ENCODE measurements at places on chromosomes 2 and 18.

- DNase-seq: no peak
Observed at GRCh38 chr2:237345891-237346640, 67.9 kb downstream of the COL6A3 start.

GRCh38 chr2:135132314-135132713 is 80.2 kb downstream of the RAB3GAP1 start:
- DNase-seq: no peak

GRCh38 chr2:31331156-31331555 is 83.4 kb downstream of the XDH start:
- DNase-seq: no peak

DNA sequence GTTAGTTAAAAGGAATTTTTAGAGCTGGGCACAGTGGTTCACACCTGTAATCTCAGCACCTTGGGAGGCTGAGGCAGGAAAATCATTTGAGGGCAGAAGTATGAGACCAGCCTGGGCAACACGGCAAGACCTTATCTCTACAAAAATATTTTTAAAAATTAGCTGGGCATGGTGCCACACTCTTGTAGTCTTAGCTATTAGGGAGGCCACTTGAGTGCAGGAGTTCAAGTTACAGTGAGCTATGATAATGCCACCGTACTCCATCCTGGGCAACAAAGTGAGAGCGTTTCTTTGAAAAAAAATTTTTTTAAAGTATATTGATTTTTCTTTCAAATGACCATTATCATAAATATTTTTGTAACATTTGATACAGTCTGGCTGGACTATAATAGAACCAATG is 93.6 kb upstream of the FAM117B start:
- DNase-seq: no peak

DNA sequence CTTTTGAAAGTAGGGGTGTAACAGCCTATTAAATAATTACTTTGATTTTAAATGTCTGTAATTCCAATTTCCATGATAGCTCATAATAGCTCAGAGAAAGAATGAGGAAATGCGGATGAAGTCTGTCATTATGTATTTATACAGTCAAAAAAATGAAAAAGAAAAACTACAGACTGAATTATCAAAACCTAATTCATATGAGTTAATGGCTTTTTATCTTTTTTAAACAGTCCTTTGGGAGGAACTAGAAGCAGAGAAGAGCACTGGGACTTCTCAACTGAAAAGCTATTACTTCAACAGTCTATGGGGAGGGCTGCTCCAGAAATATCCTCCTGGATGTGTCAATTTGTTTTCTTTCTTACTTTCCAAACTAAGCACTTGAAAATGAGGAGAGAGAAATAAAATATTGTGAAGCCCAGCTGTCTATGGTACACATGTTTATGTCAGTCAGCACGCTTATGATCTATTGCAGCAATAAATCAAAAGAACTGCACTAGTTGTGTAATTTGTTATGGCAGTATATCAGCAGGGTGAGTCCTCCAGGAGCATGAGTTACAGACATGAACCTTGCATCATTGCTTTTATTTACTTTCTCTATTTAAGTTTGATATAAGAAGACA is 1550.2 kb downstream of the LRP1B start:
- no peak for DNase-seq

GRCh38 chr2:1626271-1626681 is 118.0 kb downstream of the PXDN start:
- no peak for DNase-seq

DNA sequence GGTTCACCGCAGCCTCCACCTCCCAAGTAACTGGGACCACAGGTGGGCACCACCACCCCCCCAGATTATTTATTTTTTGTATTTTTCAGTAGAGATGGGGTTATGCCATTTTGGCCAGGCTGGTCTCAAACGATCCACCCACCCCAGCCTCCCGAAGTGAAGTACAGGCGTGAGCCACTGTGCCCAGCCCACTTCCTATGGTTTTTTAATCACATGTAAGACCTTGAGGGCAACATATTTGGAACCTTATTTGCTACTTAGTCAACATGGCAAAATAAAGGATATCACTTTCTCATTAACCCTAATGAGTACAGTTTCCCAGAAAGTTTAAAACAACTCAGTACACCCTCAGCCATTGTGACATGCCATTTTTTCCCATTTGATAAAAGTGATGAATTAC is 64.7 kb downstream of the EIF5B start:
- no peak for DNase-seq

GRCh38 chr2:32926708-32927084 is 20.1 kb upstream of the LTBP1 start:
- DNase-seq: no peak

GRCh38 chr2:230990899-230991150 is 5.1 kb upstream of the SPATA3 start:
- no peak for DNase-seq

- DNase-seq: no peak
Observed at GRCh38 chr2:20164061-20164733, 60.7 kb downstream of the SDC1 start.

GRCh38 chr18:79447703-79448367 is 52.1 kb downstream of the NFATC1 start:
- DNase-seq: no peak

DNA sequence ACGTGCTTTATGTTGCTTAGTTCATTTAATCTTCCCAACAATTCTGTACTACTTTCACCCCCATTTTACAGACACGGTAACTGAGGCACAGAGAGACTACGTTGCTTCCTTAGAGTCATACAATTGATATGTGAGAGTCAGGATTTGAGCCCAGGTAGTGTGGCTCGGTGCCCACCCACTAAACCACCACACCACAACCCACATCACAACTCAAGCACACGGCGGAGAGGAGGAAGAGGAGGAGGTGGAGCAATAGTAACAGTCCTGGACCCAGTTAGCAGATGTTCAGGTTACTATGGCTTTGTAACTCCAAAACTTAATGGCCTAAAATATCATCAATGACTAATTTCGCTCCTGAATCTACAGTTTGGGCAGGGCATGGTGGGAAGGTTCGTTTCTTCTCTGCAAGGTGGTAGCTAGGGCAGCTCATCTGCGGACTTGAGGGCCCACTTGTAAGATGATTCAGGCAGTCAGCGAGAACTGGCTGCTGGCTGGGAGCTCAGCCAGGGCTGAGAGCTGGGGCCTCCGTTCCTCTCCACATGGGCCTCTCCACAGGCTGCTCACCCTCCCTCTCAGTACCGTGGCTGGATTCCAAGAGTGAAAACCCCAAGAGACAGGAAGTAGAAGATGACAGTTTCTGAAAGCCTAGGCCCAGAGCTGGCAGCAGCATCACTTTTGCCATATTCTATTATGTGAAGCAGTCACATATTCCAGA is 167.1 kb downstream of the ZFP36L2 start:
- DNase-seq: no peak

DNA sequence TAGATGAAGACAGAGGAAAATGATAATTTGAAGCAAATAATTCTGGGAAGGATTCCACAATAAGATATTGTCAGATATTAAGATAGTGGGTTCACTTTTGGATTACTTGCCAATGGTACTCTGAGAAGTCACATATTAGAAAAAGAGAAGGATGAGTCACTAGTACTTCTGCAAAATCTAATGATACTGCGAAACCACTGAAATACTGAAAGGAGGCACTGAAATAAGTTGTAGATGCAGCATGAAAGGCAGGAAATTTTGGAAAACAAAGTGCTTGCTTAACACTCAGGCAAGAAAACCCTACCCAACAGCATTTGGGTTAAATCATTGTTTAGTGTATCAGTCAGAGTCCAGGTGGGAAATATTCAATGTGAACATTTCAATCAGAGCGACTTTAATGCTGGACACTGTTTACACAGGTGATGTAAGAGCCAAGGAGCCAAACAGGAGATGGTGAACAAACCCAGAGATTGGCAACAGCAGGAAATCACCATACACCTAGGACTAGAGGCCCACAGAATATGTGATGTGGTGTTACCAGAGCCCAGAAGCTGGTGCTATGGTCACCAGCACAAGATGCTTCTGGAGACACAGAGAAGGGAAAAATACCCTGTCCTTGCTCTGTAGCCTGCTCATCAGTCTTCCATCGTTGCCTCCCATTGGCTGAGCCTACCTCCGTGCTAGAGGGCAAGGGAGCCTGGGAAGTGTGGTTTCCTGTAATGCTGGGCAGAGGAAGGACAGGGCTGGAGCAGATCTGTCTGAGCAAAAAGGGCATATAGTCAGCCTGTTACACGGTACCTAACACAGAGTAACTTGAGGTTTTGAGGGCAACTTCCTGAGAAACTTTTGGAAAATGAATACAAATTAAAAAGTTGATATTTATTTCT is 204.7 kb upstream of the ITGA4 start:
- no peak for DNase-seq

DNA sequence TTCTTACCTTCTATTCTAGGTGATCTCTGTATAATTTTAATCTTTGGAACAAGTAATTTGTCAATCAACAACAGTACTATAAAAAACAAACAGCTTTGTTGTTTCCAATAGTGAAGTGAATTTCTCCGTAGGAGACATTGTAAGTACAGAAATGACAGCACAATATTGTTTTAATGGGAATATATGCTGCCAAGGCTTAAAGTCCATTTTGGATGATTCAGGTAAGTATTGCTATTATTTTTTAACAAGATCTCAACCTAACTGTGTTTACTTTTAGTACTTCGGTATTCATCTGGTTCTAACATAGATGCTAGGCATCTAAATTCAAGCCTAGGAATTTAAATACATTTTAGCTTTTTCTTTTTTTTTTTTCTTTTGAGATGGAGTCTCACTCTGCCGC is 105.8 kb downstream of the MEP1B start:
- no peak for DNase-seq

GRCh38 chr2:218229851-218230250 is 12.9 kb downstream of the ARPC2 start:
- no peak for DNase-seq

GRCh38 chr2:234267534-234267933 is 217.0 kb downstream of the SPP2 start:
- DNase-seq: no peak

GRCh38 chr2:197556456-197556855 is 40.6 kb downstream of the MOB4 start:
- DNase-seq: no peak

GRCh38 chr2:45265336-45265735 is 256.1 kb upstream of the SIX2 start:
- no peak for DNase-seq

DNA sequence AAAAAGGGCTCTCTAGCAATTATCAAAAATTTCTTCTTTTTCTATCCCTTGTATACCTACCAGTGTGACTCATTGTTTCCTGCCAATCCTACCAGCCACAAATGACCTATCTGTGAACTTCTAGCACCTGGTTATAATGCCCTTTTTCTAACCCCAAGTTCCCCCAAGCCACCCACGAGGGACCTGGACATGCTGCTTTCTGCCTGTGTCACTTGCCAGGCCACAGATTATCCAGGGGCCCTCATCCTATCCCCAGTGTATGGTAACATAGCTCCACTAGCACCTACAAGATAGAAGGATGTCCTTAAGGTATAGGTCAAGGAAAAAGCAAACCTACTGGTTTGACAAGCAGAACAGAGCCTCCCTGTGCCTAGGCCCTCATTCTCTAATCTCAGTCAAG is 26.8 kb downstream of the AAK1 start:
- DNase-seq: peak; percentile 34

- no peak for DNase-seq
Observed at GRCh38 chr2:17083902-17084301, 418.3 kb upstream of the CYRIA start.

GRCh38 chr2:15919716-15920434 is 20.5 kb upstream of the MYCN start:
- DNase-seq: no peak

DNA sequence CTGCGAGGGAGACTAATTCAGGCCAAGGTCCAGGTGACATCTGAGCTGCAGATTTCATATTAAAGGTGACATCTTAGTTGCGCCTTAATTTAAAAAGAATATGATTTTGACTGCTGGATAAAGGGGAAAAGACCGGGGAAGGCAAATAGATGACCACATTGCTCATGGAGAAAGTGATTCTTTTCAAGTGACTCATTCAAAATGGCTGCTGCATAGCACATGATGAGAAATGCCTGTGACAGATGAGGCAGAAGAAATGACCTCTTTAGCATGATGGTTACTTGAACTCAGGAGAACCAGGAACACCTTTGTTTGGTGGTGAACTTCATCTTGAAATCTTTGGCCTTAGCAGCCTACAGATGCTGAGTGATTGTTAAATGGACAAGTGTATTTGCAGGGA is 385.8 kb upstream of the TRIB2 start:
- DNase-seq: no peak

DNA sequence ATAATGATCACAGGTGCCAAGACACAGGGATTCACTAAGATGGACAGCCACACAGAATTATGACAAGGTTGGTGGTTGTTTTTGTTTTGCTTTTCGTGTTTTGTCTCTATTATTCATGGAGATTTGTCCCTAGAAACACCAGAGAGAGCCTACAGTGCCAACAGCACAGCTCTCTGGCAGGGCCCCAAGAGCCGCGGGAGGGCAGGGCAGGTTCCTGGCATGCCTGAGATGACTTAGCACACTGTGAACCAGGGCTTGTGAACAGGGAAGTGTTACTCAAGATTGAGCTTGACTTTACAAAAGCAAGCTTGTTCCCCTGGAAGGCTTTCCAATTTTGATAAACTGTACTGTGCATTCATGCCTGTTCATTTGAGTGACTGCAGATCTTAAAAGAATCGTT is 437.4 kb upstream of the SALL3 start:
- DNase-seq: no peak

DNA sequence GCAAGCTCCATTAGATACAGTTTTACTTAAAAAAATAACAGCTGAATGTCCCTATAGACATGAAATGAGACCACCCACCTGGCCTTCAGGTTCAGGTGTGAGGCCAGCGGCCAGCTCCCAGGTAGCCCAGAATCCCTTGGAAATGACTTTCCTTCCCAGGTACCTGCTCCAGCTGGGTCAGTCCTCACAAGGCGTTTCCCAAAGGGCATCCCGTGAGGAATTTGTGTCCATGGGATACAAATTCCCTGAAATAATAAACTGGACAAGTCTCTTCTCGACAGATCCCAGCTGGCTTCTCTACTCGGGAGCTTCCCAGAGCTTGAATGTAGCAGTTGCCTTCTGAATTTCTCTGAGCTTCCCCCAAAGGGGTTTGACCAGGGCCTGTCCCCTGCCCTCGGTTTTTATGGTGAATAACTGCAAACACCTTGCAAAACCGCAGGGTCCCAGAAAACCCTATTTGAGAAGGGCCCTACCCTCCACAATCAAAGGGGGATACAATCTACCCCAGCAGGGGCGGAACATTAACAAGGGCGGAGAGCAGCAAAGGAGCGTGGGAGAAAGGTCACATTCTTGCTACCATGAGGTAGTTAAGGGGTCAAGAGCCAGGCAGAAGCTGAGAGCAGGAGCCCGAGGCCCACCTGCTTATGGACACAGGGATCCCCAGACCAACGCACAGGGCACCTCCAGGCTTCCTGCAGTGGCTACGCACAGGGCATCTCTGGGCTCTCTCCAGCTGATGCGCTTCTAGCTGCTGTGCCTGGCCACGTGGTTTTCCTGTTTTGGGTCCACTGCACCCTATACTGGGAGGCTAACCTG is 107.7 kb downstream of the HDAC4 start:
- no peak for DNase-seq

DNA sequence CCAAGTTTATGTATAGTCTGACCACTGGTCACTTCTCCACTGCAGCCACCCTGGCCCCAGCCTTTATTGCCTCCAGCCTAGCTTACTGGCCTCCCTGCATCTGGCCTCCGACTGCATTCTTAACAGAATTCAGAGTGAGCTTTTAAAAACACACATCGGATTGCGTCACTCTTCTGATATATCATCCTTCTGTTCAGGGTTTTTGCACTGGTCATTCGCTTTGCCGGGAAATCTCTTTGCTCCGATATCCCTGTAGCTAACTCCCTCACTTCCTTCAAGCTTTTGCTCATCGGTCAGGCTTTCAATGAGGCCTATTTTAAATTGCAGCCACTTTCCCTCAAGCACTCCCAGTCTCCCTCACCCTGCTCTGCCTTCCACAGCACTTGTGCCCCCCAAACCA is 101.6 kb upstream of the DLX2 start:
- no peak for DNase-seq

All from GM10248 (cell line).